ENCODE measurements at places on chromosomes 2 and 18.

GRCh38 chr2:161571051-161571429 is 53.2 kb upstream of the SLC4A10 start:
- DNase-seq: no peak

- DNase-seq: no peak
Measured at GRCh38 chr2:104673225-104673624, 180.7 kb upstream of the POU3F3 start.

GRCh38 chr2:73403237-73403636 is 17.6 kb downstream of the ALMS1 start:
- no peak for DNase-seq

DNA sequence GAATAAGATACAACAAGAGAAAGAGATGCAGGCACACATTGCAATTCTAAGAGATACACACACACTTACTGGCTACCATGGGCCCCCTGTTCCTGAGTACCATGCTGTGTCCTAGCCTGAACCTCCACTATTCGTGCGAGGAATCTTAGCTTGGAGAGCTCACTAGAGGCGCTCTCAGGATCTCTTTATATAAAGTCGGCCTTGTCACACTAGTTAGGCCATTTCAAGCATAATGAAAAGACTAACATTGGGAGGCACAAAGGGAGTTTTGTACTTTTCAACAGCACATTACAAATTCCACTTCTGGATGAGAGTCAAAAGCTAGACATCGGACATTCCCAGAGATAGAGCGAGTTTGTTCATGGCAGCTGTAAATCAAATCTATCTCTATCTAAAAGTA is 365.2 kb downstream of the DSEL start:
- DNase-seq: no peak

- DNase-seq: no peak
Measured at GRCh38 chr2:239905884-239906654, 119.1 kb downstream of the NDUFA10 start.

GRCh38 chr2:9299161-9300100 is 92.8 kb downstream of the ASAP2 start:
- DNase-seq: no peak

- no peak for DNase-seq
Measured at GRCh38 chr2:114134146-114134545, 244.3 kb downstream of the ACTR3 start.

- DNase-seq: no peak
Measured at GRCh38 chr18:31596081-31596872, 4.6 kb downstream of the TTR start.

- DNase-seq: no peak
Measured at GRCh38 chr2:127397568-127398238, 9.9 kb upstream of the MAP3K2 start.
